Lower lobe of right lung (tissue), 2 donors: ENCODE measurements at places on chromosomes 2 and 18. TPM values are rescaled to one million over a fixed set of nuclear protein-coding genes. Genes with fewer than 3 reads are reported as not detected.

DNA sequence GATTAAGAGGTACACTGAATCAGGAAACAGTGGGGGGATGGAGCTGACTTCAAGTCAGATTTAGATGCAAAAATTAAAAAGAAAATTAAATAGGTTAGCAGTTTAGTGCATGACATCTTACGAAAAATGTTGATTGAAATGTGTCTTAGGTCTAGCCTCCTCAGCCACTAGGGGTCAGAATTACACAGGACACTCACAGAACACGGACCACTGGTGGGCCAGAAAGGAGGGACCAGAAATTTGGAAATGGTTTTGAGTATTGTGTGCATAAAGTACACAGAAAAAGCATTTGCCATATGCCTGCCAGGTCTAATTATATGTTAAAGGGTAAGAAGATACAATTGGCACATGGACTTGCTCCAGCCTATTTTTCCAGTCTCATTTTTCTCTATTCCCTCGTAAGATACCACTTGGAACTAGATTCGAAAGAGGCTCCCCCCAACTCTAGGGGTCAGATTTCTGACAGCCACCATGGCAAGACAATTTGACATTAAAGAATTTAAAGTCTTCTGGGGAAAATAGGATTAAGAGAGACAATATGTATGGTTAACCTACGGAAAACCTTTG is 550.2 kb upstream of the SETBP1 start:
- no peak for DNase-seq

- DNase-seq = no peak
Observed at GRCh38 chr2:102435741-102436140, 12.8 kb downstream of the IL18RAP start.

DNA sequence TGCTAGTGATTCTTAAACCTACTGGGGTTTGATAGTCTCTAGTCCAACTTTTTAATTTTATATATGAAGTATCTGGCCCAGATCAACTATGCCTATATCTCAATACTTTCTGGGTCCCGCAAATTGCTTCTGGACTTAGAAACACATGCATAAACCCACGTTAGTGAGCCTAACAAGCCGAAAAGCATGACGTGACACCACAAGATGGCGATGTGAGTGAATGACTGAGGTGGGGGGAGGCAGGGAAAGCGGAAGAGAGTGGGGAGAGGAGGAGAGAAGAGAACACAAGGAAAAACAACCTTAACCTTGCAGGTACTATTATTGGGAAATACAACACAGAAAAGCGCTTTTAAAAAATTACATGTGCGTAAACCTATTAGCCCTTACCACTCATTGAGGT is 13.8 kb downstream of the PDIA6 start:
- no peak for DNase-seq

GRCh38 chr2:75680402-75680801 is 30.3 kb downstream of the GCFC2 start:
- no peak for DNase-seq

DNA sequence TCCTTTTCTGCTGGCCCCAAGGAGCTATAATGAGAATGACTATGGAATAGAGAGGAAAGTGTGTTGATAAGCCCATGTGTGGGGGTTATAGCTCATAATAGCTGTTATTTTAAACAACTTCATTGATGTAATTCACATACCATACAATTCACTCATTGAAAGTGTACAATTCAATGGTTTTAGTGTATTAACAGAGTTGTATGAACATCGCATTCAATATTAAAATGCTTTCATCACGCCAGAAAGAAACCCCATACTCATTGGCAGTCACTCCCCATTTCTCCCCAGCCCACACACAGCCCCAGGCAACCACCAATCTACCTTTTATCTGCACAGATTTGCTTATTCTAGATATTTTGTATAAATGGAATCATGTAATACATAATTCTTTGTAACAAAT is 139.6 kb upstream of the CYP1B1 start:
- no peak for DNase-seq

- no peak for DNase-seq
Observed at GRCh38 chr2:171587567-171587966, 65.3 kb downstream of the CYBRD1 start.

- no peak for DNase-seq
Observed at GRCh38 chr18:79065802-79066201, 3.4 kb upstream of the ATP9B start.

GRCh38 chr2:221529177-221529942 is 42.7 kb downstream of the EPHA4 start:
- no peak for DNase-seq

- DNase-seq = no peak
Observed at GRCh38 chr2:29201979-29202378, 86.8 kb downstream of the CLIP4 start.

DNA sequence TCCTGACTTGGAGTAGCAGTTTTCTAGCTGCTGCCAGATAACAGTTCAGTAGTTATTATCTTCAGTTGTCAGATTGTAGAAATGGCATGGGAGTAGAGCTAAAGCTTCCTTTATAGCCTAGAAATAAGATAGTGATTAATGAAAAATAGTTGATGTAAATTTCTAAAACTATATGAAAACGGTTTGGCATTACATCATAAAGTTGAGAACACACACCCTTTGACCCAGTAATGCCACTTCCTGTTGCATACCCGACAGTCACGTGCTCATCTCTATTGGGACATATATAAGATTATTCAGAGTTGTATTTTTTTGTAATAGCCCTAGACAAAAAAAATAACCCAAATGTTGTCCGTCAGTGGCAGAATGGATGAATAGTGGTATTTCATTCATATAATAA is 39.4 kb upstream of the ASB1 start:
- no peak for DNase-seq

- no peak for DNase-seq
Observed at GRCh38 chr2:135349941-135350340, 181.1 kb downstream of the ZRANB3 start.

- no peak for DNase-seq
Observed at GRCh38 chr2:221818616-221819320, 246.7 kb upstream of the EPHA4 start.

- DNase-seq = no peak
Observed at GRCh38 chr2:189116087-189116486, 63.5 kb downstream of the COL5A2 start.

- no peak for DNase-seq
Observed at GRCh38 chr2:236956031-236956618, 129.6 kb upstream of the COPS8 start.

DNA sequence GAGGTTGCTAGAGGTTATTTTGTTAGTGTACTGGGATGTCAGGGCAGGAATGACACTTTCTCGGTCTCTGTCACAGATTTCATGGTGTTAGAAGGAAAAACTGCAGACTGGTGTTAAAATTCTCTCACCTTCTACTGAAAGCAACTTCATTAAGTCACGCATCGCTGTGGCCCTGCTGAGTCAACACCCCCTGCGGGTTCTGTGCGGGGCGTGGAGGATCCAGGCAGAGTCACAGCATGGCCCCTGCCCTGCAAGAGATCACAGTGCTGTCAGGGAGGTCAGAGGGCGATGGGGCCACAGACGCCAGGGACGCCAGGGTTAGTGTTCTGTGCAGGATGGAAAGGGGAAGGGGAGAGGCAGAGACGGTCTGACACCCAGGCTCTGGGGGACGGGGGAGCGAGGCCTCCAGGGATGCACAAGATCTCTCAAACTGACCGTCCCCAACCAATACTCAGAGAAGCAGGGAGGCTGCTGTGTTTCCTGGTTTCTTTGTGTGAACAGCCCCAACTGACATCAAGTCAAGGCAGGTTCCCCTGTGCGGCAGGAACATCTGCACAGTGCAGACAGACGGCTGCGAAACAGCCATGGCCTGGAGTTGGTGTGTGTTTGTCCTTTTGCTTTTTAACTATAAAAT is 354.9 kb upstream of the SALL3 start:
- no peak for DNase-seq

GRCh38 chr2:6831229-6831628 is 34.5 kb downstream of the CMPK2 start:
- no peak for DNase-seq

GRCh38 chr2:41886757-41887156 is 161.1 kb upstream of the PKDCC start:
- no peak for DNase-seq

- DNase-seq = no peak
Observed at GRCh38 chr2:111973701-111974100, 75.3 kb downstream of the MERTK start.

- DNase-seq = no peak
Observed at GRCh38 chr18:35521133-35521532, 23.4 kb upstream of the INO80C start.

GRCh38 chr2:59195851-59196250 is 954.7 kb upstream of the FANCL start:
- DNase-seq = no peak

- DNase-seq = no peak
Observed at GRCh38 chr2:70145851-70146739, 44.7 kb downstream of the C2orf42 start.

- no peak for DNase-seq
Observed at GRCh38 chr2:109186656-109187250, 57.7 kb downstream of the SH3RF3 start.

DNA sequence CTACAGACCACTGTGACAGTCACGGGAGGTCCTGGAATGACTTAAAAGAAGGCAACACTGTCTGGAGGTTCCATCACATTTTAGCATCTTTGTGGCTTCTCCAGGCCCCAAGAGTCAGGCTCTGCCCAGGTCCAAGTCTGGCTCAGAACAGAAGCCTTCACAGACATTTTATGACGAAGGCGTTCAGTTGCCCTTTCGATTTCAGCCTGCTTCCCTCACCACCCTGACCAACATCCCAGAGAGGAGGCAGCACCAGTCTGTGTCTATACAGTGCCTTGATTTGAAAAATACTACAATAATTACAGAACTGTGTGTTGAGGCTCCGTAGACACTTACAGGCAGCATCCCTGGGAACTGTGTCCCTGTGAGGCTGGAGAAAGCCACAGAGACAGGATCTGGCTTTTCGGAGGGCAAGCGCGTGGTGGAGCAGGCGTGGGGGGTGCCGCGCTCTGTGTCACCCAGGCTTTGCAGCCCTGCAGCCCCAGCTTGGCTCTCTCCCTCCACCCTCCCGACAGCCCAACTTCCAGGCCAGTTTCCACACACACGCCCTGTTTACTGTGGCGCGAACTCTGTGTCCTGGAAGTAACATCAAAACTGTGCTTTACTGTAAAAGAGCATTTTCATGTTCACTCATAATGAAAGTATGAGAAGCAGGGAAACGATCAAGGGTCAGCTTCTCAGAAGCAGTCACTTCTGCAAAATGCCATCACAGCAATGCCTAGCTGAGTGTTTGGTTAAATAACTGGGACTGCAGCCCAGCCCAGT is 153.5 kb upstream of the ALKAL2 start:
- DNase-seq = no peak

- DNase-seq = no peak
Observed at GRCh38 chr2:10489842-10490555, 41.9 kb upstream of the ODC1 start.

DNA sequence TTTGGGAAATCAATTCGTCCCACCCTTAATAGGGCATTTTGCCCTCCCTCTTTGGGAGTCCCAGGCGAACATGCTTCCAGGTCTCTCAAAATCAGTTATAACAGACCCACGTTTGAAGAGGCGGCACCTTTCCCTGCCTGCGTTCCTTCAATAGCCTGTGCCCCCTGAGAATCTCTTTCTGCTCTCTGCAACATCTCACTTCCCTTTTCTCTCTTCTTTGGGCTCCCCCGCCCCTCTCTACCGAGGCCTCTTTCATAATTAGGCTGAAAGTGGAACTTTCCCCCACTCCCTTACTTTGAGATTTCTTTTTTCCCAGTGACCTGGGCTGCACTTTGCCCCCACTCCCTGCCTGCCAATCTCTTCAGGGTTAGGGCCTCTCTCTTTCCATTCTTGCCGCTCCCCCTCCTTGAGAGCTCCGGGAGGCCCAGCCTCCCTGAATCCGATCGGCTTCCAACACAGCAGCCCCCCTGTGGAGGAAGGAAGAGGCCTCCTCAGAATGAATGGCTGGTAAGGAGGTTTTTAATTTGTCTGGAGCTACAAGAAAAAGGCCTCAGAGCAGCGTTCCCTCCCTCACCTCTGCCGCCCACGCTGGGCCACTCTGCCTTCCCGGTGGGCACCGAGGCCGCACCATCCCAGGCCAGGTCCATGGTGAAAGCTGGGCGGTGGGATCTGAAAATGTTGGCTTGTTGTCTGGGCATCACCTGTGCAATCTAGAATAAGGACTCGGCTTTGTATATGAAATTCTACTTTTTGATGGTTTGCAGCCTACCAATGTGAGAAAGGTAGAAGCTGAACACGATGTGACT is 162.6 kb upstream of the SIX3 start:
- DNase-seq = no peak

GRCh38 chr18:48986851-48987761 is 36.3 kb upstream of the SMAD7 start:
- no peak for DNase-seq

DNA sequence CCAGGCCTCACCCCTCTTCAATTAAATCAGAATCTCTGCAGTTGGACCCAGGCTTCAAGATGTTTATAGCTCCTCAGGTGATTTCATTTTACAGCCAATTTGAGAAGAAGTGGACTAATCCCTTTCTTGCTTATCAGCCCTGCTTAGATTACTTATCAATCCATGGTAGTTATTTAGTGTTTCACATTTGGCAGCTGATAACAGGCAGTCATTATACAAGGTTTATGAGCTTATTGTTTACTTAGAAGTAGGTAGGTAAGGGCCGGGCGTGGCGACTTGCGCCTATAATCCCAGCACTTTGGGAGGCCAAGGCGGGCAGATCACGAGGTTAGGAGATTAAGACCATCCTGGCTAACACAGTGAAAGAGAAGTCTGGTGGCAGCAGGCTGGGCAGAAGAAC is 237.5 kb downstream of the CTNNA2 start:
- DNase-seq = no peak

DNA sequence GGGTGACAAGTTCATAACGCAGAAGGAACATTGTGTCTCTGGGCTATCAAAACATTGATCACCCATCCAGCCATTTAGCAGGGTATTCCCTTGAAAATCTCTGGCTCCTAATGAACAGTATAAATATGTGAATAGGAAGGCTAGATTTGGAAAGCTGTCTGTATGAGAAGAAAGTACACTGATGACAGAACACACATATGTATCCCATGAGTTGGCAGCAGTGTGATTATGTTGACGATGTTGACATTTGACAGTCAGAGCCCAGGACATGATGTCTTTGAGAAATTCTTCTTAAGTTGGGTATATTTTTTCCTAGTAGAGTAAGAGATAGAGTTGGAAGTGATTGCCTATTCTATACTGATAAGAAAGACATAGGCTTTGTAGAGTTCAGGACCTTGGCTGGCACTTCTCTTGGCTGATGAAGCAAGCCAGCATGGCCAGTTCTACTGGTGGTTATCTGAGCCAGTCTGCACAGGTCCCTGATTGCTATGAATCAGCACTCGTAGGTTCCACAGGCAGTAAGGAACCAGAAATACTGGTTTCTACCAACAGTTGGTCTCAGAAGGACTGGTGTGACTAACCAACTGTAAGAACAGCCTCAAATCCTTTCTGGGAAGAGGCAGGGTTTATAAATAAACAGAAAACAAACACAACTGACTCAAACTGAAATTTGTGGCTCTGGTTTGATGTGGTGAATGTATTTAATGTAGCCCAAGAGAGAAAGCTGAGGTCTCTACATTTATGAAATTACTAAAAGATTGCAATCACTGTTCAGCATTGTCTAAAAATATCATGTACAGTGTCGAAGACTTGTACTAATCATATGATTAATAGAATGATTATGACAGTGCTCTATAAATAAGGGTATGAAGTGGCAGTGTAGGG is 43.9 kb upstream of the RAPH1 start:
- peak; percentile 51 for DNase-seq

Gene TUBB8B
- total RNA-seq = 0.47 TPM

Gene BMP10
- 0.24 TPM for total RNA-seq

Gene CCL20
- total RNA-seq = 1.6 TPM

Gene M1AP
- 1.8 TPM for total RNA-seq

Gene FOXI3
- not detected for total RNA-seq

Gene ZC3H6
- total RNA-seq = 18.0 TPM

Gene REG3G
- total RNA-seq = not detected

Gene GPR35
- 4.7 TPM for total RNA-seq

Gene XDH
- total RNA-seq = 0.27 TPM

Gene ATP8B1
- total RNA-seq = 27.2 TPM

Gene DSEL
- 11.1 TPM for total RNA-seq
